Non-pigmented ciliary epithelial cell (primary cell): ENCODE measurements at places on chromosomes 4 and X.

GRCh38 chr4:13656569-13657405 lies 29.3 kb upstream of the BOD1L1 start:
- DNase-seq, result peak; percentile 35

DNA sequence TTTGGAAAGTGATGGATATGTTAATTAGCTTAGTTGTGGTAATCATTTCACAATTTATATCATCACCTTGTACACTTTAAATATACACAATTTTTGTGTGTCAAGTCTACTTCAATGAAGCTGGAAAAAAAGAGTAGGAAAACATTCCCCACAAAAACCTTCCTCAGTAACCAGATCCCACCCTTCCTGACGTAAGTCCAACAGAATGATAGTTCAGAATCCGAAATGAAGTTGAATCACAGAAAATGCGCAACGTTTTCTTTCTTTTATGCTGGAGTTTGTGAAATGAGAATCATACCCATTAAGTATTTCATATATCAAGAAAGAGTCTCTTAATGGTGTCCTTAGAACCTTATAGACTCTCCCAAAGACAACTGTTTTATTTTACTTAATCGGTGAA lies 292.9 kb downstream of the USP46 start:
- no peak for DNase-seq

DNA sequence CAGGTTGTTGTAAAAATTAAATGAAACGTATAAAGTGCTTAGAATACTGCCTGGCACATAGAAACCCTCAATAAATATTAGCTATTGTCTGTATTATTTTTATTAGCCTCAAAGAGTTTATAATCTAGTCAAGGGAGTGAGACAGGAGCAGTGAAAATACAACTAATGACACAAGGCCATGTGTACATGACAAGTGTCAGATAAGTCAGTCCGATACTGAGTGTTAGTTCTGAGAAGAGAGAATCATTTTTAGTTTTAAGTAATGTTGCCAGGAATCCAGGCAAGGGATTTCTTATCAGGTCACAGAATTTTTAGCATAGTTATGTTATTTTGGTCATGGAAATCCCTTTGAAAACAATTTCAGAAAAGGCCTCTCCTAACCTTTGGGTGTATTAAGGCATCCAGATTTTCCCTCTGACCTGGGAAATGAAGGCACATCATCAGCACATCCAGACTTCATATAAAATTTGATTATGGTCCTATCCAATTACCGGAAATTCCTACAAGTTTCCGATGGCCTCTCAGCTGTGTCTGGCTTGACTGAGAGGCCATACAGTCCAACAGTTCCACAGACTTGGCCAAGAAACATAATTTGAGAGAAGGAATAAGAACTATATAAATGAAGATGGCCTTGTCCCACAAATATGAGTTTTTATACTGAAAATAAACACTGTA lies 35.7 kb downstream of the PPARGC1A start:
- no peak for DNase-seq

DNA sequence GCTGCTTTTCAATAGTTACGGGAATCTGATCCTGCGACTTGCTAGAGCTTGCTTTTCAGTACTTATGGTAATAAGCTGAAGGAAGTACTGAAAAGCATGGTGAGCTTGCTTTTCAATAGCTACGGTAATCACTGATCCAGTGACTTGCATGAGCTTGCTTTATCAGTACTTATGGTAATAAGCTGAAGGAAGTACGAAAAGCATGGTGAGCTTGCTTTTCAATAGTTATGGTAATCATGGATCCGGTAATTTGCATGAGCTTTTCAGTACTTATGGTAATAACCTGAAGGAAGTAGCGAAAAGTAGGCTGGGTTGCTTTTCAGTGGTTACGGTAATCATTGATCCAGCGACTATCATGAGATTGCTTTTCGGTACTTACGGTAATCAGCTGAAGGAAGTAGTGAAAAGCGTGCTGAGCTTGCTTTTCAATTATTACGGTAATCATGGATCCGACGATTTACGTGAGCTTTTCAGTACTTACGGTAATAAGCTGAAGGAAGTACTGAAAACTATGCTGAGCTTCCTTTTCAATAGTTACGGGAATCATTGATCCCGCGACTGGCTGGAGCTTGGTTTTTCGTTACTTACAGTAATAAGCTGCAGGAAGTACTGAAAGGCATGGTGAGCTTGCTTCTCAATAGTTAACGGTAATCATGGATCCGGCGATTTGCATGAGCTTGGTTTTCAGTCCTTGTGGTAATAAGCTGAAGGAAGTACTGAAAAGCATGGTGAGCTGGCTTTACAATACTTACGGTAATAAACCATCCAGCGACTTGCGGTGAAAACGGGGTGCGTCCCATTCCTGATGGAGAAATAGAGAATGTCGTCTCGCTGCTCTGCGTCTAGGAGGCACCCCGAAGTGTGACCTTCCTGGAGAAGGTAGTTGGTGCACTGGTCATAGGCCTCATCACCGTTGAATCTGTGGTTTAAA lies 6.5 kb downstream of the CRLF2 start:
- peak; percentile 50 for DNase-seq
